Spleen (tissue), 13 donors: ENCODE measurements at places on chromosomes 4 and X. TPM values are rescaled to one million over a fixed set of nuclear protein-coding genes. Genes with fewer than 3 reads are reported as not detected.

GRCh38 chrX:69762340-69762739 lies 146.4 kb downstream of the EDA start:
- DNase-seq, result no peak

DNA sequence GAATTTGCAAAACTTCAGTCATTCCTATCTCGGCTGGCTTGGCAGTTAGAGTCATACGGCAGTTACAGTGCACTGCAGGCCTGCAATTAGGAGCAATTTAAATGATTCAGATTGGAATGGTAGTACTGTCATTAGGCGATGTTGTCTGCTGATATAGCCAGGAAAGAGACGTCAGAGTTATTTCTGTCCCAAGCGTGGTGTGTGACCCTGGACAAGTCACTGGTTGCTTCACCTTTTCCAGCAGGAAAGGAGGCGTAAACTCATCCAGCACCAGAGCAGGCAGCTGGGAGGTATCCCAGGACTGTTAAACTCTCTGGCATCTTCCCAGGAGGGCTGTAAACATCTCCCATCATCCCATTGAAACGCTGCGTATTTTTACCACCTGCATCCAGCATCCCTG lies 836 bp upstream of the LNX1 start:
- DNase-seq, result no peak

DNA sequence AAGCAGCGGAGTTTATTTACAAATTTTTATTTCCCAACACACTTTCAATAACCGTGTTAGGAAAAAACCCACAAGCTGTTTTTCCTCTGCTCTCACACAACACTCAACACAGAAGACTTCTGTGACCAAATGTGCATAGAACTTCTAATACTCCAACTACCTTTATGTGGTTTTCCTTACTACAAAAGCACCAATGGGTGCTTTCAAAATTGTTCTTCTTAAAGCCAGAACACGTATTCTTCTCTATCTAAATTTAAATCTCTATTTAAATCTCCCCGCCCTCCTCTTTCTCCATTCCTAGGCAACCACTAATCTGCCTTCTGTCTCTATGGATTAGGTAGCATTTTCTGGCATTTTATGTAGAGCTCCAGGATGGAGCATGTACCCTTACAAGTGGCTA lies 90.0 kb downstream of the SHROOM2 start:
- no peak for DNase-seq

GRCh38 chr4:146193628-146194027 lies 18.1 kb downstream of the LSM6 start:
- no peak for DNase-seq

GRCh38 chr4:63841266-63841665 lies 568.0 kb downstream of the TECRL start:
- no peak for DNase-seq

- no peak for DNase-seq
Observed at GRCh38 chrX:9874483-9874882, 88.3 kb downstream of the SHROOM2 start.

DNA sequence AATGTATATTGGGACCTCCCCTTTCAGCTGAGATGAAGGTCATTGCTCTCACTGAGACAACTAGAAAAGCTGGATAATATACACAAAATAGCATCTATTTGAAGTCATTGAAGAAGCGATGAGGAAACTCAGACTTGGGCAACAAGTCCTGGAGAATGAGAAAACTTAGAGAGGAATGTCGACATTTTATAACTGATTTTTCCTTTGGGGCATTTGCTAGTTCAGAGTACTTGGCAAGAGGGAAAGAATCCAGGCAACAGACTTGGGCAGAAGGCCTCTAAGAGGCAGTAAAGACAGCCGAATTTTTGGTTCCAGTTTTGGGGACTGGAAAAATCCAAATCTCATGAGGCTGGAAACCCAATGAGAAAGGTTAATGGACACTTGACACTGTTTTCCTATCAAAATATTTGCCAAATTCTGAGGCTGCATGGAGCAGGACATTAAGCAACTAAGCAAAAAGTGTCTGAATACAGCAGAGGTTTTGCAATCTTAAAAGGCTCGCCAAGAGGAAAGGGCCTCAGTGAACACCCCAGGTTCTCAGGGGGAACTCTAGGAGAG lies 21.0 kb upstream of the ANXA5 start:
- no peak for DNase-seq

DNA sequence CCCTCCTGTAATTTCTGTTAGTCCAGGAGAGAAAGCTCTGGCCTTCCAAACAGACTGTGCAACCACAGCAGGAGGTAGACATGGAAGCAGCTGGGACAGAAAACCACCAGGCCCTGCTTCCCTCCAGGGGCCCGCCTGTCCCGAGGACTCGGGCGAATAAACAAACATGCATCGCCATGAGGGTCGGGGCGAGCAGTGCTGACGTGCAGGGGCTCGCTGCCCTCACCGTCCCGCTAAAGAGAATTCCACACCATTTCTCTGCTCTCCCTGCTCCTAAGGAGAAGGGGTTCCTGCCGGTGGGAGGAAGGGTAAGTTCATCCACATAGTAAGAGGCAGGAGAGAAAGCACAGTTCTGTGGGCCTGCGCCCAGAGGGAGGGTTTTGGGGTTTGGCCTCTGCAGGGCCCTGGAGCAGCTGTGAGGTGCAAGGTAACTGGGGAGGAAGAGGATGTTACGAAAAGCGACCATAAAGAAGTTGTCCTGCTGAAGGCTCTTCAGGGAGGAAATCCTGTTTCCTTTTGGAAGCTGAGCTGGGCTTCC lies 54.9 kb downstream of the WFS1 start:
- no peak for DNase-seq

DNA sequence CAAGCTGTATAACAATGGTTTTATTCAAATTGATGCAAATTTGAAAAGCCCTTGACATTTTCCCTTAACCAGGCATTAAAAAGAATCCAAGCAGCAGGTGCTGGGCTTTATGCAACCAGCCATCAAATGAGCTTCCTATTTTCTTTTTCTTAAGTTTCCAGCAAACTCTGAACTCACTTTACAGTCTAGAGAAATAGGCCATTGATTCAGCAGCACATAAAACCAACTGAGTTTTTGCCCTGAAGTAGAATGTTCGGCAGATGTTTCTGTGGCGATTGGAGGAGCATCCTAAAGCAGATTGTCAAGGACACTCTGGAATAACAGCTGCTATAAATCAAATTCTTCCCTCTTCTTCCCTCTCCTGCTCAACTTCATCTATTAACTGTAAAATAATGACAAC lies 582.8 kb upstream of the CPEB2 start:
- DNase-seq, result no peak

- DNase-seq, result no peak
Observed at GRCh38 chr4:138438608-138439007, 196.5 kb upstream of the SLC7A11 start.

GRCh38 chrX:56248492-56248891 lies 16.3 kb downstream of the KLF8 start:
- no peak for DNase-seq

- DNase-seq, result no peak
Observed at GRCh38 chrX:39936886-39937770, 160.6 kb downstream of the BCOR start.

DNA sequence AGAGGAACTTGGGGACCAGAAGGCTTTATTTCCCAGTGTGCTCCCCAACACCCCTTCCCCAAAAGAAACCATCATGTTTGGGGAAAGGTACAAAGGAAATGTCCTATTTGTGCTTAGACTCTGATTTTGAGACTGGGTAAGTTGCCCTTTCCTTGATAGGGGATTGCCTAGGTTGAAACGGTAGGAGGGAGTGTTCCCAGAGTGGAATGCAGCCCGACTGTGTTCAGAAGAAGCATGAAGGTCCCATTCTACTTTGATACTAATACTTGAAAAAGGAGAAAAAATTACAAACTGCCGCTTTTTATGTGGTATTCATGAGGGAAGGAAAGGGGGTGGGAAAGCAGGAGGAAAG lies 32.4 kb upstream of the TMEM131L start:
- DNase-seq, result no peak

- no peak for DNase-seq
Observed at GRCh38 chr4:119050527-119051090, 85.0 kb upstream of the MYOZ2 start.

DNA sequence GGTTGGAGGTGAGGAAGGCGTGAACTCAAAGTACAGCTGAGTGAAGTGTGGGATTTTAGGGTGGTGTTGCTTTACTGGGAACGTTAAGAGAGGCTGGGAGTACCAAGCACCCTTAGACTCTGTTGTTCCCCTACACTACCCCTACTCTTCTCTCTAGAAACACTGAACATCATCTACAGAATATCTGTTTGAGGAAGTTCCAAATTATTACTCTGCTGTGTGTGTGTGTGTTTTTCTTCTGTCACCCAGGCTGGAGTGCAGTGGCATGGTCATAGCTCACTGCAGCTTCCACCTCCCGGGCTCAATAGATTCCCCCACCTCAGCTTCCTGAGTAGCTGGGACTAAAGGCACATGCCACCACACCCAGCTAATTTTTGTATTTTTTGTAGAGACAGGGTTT lies 76.7 kb upstream of the AP1S2 start:
- DNase-seq, result no peak

- no peak for DNase-seq
Observed at GRCh38 chr4:138405934-138406567, 163.9 kb upstream of the SLC7A11 start.

DNA sequence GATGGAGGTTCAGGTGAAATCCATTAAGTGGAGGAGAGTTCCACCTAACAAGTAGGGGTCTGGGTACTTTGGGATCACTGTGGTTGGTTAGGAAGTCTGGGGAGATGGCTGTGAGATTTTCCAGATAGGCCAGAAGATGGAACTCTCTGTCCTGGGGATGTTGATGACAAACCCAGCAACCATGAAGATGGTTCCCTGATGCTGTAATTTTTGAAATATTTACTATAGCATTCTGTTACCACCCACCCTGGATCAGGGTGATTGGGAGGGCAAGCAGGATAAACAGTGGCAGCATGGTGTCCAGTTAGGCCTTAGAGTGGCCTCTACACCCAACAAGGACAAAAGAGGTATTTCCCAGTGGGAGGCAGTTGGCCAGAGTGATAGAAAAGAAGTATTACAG lies 15.9 kb upstream of the NELFA start:
- no peak for DNase-seq

DNA sequence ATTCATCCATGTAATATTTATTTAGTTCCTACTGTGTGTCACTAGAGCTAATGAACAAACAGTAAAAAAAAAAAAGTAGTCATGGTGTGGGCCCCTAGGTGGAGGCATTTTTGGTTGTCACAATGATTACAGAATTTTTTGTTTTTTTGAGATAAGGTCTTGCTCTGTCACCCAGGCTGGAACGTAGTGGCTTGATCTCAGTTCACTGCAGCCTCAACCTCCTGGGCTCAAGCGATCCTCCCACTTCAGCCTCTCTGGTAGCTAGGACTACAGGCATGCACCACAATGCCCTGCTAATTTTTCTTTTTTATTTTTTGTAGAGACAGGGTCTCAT lies 22.0 kb downstream of the DNAAF6 start:
- DNase-seq, result no peak

DNA sequence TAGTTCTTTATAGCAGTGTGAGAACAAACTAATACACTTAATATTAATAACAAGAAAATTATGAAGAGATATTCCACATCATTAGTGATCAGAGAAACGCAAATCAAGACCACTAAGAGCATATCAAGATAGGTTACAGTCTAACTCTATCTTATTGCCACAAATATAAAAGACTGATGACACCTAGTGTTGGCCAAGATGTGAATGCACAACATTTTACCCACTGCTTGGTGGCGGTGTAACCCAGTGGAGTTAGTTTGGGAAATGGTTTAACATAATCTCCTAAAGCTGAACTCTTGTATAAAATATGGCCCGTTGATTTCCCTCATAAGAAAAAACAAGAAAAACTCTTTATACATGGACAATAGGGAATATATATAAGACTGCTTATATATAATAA lies 92.4 kb downstream of the SLITRK2 start:
- no peak for DNase-seq

GRCh38 chr4:184399512-184399908 lies 74.8 kb downstream of the IRF2 start:
- no peak for DNase-seq

DNA sequence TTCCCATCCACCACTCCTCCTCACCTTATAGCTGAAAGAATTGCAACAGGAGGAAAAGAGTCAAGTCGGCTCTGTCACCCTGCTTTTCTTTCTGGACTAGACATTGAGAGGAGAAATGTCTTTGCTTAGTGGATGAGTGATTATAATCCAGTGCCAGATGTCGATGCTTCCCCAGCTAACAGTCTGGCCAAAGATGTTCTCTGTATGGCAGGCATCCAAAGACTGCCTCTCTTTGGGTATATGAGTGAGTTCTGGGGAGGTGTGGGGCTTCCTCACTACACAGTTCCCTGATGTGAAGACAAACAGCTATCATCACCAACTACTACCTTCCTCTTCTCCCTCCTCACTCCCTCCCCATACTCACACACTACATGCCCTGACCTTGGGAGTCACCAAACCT lies 90.9 kb downstream of the COMMD8 start:
- DNase-seq, result no peak

Gene NLGN4X
- total RNA-seq, result 4.3 TPM

Gene NEXMIF
- 1.2 TPM for total RNA-seq

Gene SLC7A11
- 0.51 TPM for total RNA-seq

Gene STBD1
- total RNA-seq, result 2.1 TPM

Gene PPARGC1A
- total RNA-seq, result 2.7 TPM

Gene MND1
- total RNA-seq, result 0.76 TPM

Gene ADAMTS3
- total RNA-seq, result 2.6 TPM

Gene SERTM2
- 1.0 TPM for total RNA-seq

Gene MAGED1
- 56.9 TPM for total RNA-seq

Gene FAM120C
- 7.3 TPM for total RNA-seq

Gene SLITRK2
- 3.3 TPM for total RNA-seq

Gene COQ2
- 23.2 TPM for total RNA-seq

Gene ZNF711
- total RNA-seq, result 3.7 TPM

Gene AFM
- not detected for total RNA-seq

Gene VCX3A
- total RNA-seq, result not detected

Gene MMRN1
- 3.2 TPM for total RNA-seq

Gene GPR143
- total RNA-seq, result not detected
